WERI-Rb-1 (cell line): ENCODE measurements at places on chromosomes 4 and X.

GRCh38 chrX:3962511-3963311 lies 249.3 kb upstream of the PRKX start:
- no peak for DNase-seq

DNA sequence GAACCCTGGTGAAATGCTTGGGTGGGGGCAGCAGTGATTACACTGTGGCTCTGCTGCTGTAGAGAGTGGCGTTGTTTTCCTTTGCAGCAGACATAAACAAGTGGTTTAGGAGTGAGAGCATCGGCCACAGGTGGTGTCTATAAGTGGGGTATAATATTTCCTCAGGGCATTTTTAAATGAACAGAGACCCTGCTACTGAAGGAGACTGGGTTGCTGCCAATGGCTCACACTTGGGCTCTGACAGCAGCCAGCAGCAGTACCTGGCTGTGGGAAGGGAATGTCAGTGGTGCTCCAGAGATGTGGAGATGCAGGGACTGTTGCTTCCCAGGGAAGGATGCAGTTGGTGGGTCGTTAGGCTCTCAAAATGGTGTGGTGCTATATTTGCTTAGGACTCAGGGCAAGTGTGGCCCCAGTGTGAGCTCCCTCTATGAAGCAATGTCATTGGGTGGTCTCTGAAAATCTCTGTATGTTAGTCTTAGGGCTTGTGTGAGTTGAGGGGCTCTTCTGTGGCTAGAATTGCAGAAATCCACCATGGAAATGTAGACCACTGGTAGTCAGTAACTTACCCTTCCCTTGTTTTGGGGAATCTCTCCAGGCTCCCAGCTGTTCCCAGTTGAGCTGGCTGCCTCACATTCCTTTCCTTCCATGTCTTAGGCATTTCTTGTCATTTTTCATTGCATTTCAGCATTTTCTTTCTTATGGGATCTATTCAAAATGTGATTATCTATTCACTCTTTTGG lies 1023.0 kb upstream of the GRID2 start:
- DNase-seq, result no peak

GRCh38 chr4:183515411-183515810 lies 10.6 kb downstream of the ING2 start:
- DNase-seq, result no peak

DNA sequence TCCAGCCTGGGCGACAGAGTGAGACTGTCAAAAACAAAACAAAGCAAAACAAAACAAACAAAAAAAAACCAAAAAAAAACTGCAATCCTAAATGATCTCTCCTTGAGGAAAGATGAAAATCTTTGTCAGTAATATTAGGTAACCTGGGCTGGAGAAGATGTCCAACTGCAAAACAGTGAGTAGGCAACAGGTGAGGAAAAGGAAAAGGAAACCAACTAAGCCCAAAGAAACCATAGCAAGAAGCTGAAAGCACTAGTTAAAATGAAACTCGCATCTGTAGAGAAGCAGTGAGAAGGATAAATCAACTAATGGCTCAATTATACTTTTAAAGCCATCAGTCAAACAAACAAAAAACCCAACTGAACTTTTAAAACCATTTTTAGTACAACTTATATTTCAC lies 54.2 kb downstream of the ENOX2 start:
- DNase-seq, result no peak

- no peak for DNase-seq
These were observed 356.9 kb downstream of the RAB28 start for GRCh38 chr4:13126976-13127910.

GRCh38 chrX:140767646-140768045 lies 58.1 kb downstream of the LINC00632 start:
- no peak for DNase-seq

DNA sequence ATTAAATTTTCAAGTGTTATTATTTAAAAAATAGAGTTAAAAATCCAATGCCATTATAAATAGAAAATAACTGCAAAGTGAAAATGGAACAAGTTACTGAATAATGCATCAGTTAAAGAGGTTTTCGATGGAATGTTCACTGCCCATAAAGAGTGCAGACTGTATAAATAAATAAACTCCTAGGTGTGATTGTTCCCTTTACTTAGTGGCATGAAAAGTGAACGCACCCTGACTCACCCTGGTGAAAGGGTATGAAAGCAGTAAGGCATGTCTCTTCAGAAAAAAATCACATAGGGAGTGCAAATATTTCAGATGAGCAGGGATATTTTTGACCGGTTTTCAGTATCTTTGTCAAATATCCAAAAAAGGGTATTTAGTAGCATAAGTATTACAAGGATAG lies 387.8 kb downstream of the DCAF12L2 start:
- no peak for DNase-seq

DNA sequence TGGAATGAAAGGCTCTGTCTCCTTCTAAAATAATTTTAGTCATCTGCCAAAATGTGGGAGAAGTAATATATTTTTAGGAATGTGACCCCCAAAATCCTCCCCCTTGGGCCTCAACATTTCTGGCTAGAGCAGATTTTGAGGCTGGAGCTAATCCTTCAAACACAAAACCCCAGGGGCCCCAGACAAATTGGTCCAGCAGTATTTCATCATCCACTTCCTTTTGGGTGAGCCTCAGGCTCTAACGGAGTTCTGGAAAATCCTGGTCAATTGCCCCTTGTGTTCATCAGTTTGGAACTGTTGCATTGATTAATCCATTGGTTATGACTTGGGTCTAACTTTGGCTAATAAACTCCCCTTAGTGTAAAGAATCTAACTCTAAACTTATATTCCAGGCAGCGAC lies 67.4 kb upstream of the PCDH19 start:
- DNase-seq, result no peak
